ENCODE measurements at places on chromosomes 3 and 15.

GRCh38 chr15:95459273-95459672 lies 871.2 kb upstream of the NR2F2 start:
- no peak for DNase-seq

DNA sequence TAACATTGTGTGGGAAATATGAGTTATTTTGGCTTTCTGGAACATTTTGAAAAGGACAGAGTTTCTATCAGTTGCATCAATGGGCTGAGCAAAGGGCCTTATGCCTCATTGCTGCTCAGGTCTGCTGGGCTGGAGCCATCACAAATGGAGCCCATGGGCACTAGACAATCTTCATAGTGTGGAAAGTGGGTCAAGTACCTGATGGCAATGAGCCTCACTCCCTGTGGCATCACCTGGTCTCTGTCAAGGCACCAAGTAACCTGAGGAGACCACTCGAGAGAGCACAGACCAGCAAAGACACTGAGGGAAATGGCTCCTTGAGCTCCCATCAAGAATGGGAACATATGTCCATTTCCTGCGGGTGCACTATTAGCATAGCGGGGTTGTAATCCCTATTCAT lies 96.7 kb upstream of the PPP2R3A start:
- DNase-seq = no peak

DNA sequence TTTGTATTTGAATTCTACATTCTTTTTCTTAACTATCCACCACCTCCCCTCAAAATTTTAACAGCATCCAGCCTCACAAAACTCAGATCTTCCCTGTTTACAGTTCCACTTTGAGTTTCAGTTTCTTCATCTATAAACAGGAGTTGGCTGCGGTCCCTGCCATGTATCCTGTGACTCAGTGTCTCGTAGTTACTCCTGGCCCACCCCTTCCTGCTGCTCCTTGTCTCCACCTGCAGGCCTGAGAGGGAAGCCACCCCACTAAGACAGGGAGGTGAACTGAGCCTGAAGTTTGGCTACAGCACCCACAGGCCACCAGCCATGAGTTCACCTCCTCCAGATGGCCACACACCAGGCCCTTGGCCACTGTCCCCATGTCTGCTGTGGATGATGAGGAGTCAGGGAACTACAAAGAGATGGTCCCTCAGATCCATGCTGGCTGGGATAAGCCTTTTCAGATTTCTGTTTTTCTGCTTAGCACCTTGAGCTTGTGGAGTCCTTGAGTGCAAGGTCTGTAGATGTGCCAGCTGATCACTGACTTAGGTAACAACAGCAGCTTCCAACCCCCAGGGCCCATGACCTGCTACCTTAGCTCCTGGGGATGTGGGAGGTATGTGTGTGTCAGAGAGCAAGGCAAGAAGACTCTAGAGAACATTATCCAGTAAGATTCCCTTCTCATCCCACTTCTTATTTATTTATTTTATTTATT lies 37.5 kb downstream of the CD86 start:
- peak; percentile 1 for DNase-seq

GRCh38 chr3:12275974-12276650 lies 12.8 kb upstream of the PPARG start:
- DNase-seq = no peak

DNA sequence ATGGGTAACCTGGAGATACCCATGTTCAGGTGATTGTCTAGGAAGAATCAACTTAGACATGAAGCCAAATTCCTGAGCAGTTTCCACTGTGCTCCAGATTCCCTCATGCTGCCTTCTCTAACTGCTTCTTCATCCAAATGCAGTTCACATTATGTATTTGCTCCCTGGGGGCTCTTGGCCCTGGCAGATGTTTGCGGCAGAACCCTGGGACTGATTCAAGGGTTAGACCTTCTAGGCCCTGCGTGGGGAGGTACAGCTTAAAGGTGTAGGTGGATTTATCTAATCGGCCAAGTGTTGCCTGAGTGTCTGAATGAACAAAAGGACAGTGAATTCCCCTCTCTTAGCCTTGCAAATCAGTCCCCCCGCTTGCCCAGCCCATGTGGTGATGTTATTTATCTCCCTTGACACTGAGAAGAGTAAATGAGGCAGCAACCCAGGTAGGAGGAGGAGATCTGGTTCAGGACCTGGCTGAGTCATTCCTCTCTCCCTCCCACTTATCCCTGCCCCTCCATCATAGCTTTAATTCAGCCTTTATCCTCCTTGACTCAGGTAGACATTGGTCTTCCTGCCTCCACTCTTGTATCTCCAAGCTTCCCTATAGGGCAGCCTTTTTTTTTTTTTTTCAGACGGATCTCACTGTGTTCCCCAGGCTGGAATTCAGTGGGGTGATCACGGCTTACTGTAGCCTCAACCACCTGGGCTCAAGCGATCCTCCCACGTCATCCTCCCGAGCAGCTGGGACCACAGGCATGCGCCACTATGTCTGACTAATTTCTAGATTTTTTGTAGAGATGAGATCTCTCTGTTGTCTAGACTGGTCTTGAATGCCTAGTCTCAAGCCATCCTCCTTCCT lies 54.8 kb downstream of the MAGEF1 start:
- no peak for DNase-seq

- DNase-seq = no peak
These were observed 34.5 kb downstream of the ZFAND6 start for GRCh38 chr15:80093854-80094418.

- no peak for DNase-seq
These were observed 133.5 kb downstream of the SNRPN start for GRCh38 chr15:25088261-25088790.

DNA sequence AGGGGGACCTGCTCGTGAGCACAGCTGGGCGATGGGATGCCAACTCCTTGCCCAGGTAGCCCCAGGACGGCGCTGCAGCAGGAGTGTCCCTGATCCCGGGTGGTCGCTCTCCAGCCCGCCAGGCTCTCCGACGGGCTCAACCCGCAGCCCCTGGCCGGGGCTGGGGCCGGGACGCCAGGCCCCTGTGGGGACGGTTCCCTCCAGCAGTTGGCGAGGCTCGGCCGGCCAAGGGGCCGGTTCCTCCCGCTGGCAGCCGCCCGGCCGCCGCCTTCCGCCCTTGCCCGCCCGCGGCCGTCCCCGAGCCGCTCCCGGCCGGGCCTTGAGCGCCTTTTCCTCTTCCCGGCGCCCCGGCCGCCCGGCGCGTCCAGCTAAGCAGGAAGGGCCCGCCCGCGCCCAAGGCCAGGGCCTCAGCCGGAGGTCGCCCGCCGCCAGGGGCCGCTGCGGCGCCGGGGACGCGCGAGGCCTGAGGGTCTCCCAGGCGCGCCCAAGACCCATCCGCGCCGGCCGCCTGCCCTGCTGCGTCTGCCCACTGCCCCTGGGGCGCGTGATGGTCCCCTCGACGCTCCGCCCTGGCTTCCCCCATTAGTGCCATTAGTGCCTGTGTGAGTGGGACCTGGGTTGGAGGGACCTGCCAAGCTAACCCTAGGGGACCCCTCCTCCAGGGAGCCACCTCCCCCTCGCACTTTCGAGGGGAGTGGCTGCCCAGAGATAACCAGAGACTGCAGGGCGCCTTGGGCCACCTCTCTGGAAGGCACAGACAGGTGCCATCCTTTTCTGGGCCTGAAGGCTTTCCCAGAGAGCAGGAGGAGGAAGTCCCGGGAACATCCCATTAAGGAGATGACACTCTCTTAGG lies 106.4 kb downstream of the FBLN2 start:
- DNase-seq = no peak

- DNase-seq = no peak
These were observed 172.4 kb downstream of the KLHL25 start for GRCh38 chr15:85622221-85622831.

GRCh38 chr15:49815950-49816349 lies 195.1 kb downstream of the DTWD1 start:
- no peak for DNase-seq

- no peak for DNase-seq
These were observed 23.6 kb upstream of the KIF23 start for GRCh38 chr15:69390575-69390974.

- no peak for DNase-seq
These were observed 10.7 kb upstream of the RAB43 start for GRCh38 chr3:129132097-129132866.

DNA sequence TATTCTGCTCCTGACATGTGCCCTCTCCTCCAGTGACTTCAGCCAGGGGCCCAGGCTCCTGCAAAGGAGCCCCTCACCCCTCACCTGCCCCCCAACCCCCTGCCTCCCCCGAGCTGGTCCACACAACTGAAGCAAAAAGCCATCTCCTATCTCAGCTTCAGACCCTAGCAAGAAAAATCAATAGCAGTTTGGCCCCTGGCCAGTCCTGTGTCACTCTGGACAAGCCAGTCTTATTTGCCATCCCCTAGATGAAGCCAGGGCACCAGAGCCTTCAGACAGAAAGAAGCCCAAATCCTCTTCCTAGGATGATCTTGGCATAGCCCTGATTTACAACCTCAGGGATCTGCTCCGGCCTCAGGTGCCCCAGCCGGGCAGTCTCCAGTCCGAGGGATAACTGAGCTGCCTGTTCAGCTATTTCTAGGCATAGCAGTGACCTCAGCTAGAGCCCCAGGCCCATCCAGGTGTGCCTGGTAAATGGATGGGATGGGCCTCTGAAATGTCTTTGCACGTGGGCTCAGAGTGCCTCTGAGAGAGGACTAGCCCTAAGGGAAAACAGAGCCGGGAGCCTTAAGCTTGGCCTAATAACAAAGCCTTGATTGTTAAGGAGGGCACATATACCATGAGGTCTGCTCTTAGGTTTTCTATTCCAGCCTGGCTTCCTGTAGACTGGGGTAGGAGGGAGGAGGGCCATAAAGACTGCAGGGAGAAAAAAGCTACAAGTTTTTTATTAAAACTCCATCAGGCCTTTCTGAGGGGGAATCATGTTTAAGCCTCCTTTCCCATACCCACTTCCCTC lies 242.0 kb downstream of the SHQ1 start:
- no peak for DNase-seq

DNA sequence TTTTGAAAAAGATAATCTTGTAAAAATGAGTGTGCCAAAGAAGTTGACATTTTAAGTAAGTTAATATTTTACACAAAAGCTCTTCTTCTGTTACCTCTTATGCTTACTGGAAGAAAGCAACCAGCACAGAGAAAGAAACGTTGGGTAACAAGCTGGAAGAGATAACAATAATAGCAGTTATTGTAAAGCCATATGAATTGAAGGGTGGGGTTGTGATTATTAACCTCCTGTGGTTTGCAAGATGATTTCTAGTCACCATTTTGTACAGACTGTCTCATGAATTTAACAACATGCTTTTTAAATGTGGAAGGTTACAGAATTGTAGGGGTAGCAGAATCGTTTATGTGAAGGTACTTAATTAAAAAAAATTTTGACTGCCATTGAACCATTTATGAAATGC lies 9.2 kb downstream of the RAP2B start:
- DNase-seq = no peak

DNA sequence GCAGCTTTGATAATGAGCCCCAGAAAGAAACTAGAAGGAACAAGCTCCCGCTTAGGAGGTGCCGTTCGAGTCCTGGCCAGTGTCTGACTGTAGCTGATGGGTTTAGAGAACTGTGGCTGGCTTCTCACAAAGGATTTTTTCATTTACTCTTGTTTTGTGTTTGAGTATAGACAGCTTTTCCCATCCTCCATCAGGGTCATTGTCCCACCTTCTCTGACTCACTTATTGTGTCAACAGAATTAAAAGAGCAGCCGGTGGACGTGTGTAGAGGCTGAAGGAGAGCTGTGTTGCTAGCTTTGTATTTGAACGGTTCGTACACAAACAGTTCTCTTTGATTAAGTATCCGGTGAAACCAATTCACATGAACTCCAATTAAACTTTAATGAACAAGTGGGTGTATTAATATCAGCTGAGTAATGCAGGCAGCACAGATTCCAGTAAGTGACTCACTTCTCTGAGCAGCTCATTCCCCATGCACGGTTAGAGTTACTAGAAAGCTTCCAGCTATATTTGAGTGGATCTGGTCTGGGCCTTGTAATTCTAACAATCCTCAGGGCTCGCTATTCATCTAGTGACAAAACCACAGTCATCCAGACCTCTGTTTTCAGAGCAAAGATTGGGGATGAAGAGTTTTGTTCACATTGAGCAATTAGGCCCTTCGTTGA lies 141.0 kb downstream of the LPP start:
- DNase-seq = peak; percentile 51

Measured in caudate nucleus (tissue), 63 donors.